ENCODE measurements at places on chromosomes 16 and 17. TPM values are rescaled to one million over a fixed set of nuclear protein-coding genes. Genes with fewer than 3 reads are reported as not detected.

Gene ACSM2A
- not detected for total RNA-seq

Gene KRTAP4-6
- total RNA-seq: not detected

Gene PRAC2
- total RNA-seq: not detected

Gene HEATR9
- total RNA-seq: 1.9 TPM

Gene ROGDI
- total RNA-seq: 14.3 TPM

Gene B4GALNT2
- total RNA-seq: 0.19 TPM

Gene NTN1
- total RNA-seq: 0.07 TPM

Gene CD300E
- total RNA-seq: 0.38 TPM

Gene MTHFSD
- total RNA-seq: 35.0 TPM

Data from T-cell (primary cell).